Naive thymus-derived CD4-positive, alpha-beta T cell (primary cell): ENCODE measurements at places on chromosomes 2 and 18.

GRCh38 chr2:85355521-85355920, 952 bp downstream of the ELMOD3 start:
- no peak for DNase-seq

GRCh38 chr18:62634979-62635630, 80.2 kb upstream of the PHLPP1 start:
- no peak for DNase-seq

DNA sequence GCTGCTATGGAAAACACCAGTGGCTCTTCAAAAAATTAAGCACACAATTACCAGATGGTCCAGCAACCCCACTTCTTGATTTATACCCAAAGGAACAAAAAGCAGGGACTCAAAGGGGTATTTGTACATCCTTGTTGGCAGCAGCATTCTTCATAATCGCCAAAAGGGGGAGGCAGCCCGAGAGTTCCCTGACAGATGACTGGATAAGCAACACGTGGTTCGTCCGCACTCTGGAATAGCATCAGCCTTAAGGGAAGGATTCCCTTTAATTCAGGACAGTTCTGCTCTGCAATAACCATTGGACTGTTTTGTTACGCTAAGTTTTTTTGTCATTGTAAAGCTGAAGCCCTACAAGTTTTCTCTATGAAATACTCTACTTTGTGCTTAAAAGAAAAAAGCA, 76.7 kb upstream of the TWIST2 start:
- no peak for DNase-seq

DNA sequence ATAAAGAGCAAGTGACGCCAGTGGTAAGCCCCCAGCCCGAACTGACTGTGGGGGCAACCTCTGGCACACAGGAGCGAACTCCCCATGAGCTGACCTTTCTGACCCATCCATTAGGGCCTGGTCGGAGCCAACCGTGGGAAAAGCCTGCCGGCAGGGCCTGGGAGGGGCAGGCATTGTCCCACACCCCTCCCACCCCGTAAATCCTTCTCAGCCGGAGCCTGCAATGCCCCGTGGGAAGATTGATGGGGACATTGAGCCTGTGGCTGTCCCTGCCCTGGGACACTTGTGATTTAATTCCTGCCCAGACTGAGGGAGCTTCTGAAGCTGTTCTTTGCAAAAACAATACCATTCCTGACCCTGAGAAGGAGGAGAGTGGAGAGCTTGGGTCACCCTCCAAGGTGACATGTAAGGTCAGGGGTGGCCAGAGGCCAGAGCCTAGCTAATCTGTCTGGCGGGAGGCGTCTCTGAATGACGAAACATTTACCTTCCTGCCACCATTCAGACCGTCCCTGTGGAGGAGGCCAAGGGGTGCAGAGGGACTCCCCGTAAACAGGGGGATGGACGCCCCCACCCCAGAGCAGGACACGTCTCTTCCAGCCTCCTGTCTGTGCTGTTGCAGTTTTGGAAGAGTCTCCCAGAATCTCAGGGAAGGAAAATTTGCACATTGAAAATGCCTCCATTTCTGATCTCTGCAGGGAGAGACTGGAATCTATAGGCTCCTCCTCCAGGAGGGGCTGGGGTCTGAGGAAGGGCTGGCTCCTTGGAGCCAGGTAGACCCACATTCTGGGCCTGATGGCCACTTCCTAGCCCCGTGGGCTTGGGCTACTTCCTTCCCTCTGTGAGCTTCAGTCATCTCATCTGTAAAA, 51.2 kb upstream of the HS6ST1 start:
- no peak for DNase-seq

- no peak for DNase-seq
Measured at GRCh38 chr18:10670856-10671255, 145.0 kb downstream of the NAPG start.

DNA sequence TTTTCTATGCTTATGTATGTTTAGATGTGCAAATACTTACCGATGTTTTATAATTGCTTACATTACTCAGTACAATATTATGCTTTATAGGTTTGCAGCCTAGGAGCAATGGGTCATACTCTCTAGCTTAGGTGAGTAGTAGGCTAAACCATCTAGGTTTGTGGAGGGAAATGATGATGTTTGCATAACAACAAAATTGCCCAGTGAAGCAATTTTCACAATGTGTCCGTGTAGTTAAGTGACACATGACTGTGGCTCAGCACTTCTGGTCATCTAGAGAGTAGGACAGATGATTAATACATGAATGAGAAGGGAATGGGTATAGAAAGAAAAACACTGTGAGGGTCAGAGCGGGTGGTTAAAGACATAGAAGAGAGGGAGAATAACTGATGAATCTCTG, 2116.2 kb upstream of the PIK3C3 start:
- DNase-seq, result no peak

DNA sequence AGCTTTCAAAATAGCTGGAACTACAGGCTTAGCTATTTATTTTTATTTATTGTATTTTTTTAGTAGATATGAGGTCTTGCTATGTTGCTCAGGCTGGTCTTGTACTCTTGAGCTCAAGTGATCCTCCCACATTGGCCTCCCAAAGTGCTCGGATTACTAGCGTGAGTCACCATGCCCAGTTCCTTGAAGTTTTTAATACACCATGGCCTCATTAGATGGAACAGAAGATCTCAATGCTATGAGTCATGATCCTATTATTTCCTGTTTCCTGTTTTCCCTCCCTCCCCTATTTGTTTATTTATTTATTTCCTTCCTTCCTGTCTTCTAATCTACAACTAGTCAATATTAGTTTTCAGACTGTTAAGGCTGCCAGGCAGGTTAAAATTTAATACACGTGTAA, 309.0 kb downstream of the CMPK2 start:
- no peak for DNase-seq

DNA sequence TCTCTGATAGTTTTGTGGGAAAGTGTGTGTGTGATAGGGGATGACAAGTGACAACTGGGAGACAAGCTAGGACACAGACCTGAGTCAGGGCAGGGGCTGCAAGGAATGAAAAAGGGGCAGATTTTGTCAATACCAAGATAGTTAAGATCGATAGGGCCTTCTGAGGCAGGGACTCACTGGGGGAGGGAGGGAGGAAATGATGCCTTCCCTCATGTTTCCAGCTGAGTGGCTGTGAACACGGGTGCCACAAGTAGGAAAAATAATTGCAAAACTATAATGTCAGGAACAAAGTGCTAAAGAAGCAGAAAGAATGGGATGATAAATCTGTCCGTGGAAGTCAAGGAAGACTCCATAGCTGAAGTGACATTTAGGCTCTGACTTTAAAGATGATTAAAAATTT, 24.2 kb downstream of the CDH2 start:
- DNase-seq, result no peak

DNA sequence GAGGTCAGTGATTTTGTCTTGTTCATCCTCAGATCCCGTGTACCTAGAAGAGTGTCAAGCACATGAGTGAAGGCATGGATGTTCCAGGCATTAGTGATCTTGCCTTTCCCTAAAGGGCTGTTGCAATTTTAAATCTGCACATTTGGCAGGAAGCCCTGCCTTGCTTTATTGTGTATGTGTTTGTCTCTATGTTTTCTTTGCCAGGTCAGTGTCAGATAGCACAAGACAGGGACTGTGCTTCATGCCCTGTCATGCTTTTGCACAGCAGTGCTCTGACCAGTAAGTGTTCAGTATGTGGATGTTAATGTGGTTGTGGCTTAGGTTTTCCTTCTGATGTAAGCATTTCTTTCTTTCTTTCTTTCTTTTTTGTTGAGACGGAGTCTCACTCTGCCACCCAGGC, 131.5 kb downstream of the RGPD3 start:
- DNase-seq, result no peak

GRCh38 chr2:176969642-176970359, 242.8 kb upstream of the HNRNPA3 start:
- DNase-seq, result no peak

GRCh38 chr2:216052420-216052819, 29.2 kb downstream of the PECR start:
- DNase-seq, result no peak

- no peak for DNase-seq
Measured at GRCh38 chr18:63062246-63062645, 257.3 kb downstream of the BCL2 start.

DNA sequence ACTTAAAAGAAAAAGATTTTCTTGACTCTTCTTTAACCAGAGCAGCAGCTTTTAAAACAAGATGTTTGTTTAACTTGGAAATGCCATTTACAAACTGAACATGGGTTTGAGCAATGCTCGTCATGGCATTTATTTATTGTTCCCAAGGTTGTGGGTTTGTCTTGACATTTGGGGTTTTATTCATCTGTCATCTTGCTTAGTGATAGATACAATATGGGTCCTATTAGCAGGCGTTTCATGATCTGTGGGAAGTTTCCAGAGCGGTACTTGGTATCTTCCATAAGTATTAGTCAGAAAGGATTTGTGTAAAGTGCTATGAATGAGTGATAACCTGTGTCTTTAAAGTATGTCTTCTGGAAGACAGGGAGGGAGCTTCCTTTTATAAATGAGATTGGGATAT, 29.9 kb upstream of the MGAT5 start:
- DNase-seq, result no peak

GRCh38 chr18:293536-293935, 25.7 kb upstream of the THOC1 start:
- DNase-seq, result no peak

DNA sequence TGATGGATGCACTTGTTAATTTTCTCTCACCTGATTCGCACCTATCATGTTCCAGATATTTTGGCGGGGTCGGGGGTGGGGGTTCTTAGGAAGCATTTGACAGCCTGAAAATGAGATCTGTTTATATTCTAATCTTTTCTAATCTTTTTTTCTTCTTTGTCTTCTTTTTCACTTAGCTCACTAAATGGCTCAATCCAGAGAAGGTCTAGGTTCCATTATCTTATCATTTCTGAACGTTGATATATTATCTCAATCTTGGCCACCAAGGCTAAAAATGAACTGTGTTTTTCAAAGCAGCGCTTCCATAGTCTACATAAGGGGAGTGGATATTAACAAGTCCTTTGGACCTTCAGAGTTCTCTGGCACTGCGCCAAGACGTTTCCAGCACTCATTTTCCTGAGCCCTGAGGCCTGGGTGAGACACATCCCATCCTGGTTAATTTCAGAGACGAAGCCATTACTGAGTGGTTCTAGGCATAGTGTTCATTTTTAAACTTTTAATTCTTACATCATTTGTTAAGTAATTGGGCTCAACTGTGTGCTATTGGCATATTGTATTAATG, 229.0 kb downstream of the SOX11 start:
- DNase-seq, result no peak

DNA sequence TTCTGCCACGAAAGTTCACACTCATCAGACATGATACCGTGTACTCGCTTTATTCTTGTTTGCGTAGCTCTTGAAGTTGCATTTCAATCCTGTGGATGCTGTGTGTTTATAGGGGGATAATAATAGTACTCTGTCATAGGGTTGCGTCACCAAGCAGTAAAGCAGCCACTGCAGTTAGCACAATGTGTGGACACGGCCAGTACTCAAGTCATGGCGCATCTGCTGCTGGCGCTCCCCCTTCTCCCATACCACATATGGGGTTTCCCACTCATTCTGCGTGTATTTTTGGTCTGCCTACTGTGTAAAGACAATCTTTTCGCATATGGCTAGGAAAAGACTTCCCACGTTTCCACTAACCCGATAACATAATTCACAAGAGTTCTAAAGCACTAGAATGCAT, 2.1 kb upstream of the ZBTB14 start:
- no peak for DNase-seq

DNA sequence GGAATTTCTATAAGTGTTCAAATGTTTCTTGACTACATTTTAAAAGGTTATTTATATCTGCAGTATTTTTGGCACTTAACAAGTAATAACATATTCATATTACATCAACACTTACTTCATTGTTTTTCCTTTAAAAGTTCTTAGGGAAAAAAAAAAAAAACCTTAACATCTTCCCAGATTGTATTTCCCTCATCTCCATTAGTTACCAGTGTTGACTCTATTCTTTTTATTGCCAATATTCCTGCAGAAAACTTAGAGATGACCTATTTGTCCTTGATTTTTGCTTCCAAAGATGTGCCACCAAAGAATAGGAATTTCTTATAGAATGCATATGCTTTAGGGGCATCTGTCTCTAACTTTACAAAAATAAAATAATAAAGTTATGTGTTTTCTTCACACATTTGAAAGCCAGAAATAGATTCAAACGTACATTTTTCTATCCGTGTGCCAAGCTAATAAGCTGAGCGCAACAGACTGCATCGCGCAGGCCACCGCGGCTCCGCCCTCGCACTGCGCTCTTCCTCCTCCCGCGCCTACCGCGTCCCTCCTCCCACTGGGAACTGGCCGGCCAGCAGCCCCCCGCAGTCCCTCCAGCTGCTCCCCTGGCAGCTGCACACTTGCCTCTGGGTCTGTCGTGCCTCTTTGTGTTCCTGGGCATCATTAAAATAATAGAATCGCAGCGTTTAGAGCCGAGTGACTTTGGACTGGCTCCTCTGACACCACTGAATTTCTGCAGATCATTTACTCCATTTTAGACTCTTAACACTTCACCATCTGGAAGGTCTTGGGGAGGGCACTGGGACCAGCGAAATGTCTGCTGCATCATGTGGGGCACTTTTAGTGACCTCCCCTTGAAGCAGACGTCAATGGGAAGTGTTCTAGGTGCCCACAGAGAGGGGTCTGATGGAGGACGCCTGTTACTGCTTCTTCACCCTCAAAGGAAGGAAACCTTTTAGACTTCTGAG, 21.2 kb upstream of the NAB1 start:
- DNase-seq, result peak; percentile 26

GRCh38 chr2:6073191-6074088, 381.3 kb downstream of the SOX11 start:
- no peak for DNase-seq

- no peak for DNase-seq
Measured at GRCh38 chr2:210915912-210916311, 359.5 kb downstream of the CPS1 start.

GRCh38 chr2:184562532-184562931, 35.8 kb upstream of the ZNF804A start:
- no peak for DNase-seq

GRCh38 chr2:127017548-127017947, 89.4 kb downstream of the BIN1 start:
- no peak for DNase-seq

- no peak for DNase-seq
Measured at GRCh38 chr18:41524674-41525470, 430.2 kb upstream of the PIK3C3 start.

DNA sequence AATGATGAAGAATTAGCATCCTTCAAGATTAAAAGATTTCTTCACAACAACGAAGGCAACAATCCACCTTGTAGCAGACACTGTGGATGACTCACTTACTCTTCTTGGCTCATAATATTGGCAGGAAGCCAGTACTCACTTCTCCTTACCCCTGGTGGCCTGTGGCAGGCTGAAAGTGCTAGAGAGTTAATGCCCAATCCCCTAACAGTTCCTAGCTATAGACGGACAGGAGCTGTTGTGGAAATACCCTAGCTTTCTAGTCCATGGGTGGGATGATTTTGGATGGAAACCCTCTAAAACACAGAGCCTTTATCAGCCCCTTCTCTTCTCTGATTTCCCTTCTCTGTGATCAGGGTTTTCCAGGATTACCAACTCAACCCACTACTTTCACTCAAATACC, 128.6 kb upstream of the NYAP2 start:
- no peak for DNase-seq

- DNase-seq, result no peak
Measured at GRCh38 chr18:987325-988186, 82.9 kb downstream of the ADCYAP1 start.
